ENCODE measurements at places on chromosomes 12 and 14.

GRCh38 chr14:100915560-100915959, 12.0 kb upstream of the RTL1 start:
- DNase-seq, result no peak

DNA sequence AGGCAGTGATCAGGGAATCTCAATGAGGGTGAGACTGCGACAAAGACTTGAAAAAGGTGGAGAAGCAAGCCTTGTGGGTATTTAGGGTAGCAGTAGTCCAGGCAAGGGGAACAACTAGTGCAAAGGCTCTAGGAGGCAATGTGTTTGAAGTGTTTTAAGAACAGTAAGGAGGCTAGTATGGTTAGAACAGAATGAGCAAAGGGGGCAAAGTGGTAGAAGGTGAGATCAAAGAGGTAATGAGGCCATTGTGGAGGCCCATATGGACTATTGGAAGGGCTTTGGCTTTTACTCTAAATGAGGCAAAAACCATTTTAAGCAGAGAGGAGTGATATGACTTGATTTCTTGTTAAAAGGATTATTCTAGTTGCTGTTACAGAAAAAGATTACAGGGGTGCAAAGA, 16.8 kb downstream of the HIF1A start:
- no peak for DNase-seq

DNA sequence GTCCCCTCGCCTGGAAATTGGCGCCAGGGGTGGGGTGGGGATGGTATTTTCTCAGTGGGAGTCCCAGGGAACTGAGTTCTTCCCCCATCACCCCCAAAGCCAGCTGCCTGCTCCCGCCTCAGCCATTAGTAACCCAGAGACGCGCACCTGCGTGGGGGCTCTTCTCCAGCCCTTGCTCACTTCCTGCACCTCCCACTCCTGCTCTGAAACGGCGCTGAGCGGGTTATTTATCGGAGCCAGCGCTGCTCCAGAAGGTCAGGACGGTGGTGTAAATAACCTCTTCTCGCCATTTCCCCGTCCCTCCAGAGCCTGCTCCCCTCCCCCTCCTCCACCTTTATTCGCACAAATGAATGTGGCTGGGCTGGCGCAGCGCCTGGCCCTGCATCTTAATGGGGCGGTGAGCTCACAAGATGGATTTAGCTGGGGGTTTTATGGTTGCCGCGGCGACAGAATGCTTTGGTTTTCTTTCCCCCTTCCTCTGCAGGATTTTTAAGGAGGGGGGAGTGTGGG, 12.2 kb downstream of the GPR84 start:
- peak; percentile 26 for DNase-seq

DNA sequence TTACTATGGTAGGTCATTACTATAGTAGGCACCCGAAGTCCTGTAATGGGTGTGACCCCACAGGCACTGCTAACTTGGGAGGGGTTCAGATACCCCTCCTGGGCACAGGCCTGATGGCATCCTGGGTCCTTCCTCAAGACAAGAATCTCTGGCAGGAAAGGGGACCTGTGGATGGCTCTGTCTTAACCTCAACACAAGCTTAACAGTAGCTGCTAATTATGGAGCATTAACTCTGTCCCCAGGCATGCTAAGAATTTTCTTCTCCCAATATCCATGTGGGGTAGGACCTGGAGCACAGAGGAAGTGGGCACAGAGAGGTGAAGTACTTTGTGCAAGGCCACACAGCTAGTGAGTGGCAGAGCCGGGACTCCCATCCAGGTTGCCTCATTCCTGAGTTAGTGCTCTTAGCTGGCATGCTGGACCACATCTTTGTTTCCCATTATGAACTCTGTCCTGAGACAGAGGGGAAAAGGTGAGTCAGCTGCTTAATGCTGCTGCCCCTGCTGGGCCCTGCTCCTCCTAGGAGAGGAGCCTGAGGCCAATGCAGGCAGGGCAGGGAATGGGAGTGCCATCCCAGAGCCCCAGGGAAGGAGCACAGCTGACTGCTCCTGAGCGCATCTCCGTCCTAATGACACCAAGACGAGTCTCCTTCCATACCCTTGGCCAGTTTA, 32.1 kb downstream of the GALNT16 start:
- DNase-seq, result no peak
